ENCODE measurements at places on chromosomes 2 and 18.

DNA sequence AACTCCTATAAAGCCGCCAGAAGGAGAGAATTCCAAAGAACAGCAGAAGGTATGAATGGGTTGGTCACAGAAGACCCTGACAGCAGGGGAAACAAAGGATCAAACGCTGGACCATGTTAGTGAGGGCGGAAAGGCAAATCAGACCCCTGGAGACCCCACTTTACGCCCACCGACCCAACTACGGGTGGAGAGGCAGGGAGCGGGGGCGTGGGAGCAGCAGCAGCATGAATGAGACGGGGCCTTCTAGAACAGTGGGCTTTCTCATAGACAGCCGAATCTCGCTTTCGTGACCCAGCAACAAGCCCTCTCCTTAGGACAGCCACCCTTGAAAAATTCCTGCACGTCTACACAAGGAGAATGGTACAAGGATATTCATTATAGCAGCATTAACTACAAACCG, 191.0 kb downstream of the HDAC4 start:
- no peak for DNase-seq

DNA sequence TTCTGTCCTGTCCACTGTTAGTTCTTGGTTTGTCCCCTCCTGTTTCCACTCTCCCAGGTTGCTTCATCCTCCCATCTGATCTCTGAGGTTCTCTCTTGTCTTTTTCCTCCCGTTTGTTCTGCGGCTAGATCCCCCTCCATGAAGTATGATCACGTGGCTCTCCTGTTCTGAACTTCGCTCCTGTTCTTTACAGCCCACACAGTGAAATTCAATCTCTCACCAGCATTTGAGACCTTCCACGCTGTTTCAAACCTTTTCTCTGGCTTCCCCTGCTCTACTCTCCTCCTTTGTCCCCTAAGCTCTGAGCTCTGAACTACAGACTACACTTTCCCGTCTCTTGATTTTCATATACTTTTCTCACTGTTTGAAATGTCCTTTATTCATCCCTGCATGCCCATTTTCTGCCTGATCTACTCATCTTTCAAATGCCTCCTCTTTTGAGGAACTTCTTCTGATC, 83.5 kb downstream of the OSBPL6 start:
- DNase-seq, result no peak

DNA sequence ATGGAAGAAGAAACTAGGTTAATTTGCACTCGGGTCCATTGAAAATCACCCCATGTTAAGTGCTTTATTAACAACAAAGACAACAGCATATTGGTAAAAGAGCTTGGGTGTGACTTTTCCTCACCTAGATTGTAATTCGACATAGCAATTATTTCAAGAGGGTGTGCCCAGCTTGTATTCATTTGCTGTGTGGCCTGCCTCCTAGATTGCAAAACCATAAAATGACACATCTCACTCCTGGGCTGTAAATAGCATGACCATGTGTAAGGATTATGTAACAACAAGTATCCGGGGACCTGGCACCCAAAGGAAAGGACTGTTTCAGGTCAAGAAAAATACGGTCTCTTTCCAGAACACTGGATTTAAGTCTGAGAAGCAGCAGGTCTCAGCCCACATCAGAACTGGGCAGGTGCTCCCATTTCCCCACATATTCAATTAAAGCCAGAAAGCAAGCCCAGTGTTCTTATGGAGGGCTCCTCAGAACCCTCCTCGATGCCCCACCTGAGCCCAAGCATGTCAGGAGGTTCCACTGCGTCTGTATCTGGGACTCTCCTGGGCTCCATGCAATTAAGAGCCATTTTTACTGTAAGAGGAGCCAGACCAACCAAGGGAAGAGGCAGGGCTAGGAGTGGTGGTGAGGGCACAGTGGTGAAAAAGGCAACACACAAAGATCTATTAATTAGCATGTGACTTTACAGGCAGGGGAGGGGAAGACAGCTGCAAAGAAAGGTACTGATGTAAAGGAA, 39.2 kb downstream of the MREG start:
- DNase-seq, result no peak

DNA sequence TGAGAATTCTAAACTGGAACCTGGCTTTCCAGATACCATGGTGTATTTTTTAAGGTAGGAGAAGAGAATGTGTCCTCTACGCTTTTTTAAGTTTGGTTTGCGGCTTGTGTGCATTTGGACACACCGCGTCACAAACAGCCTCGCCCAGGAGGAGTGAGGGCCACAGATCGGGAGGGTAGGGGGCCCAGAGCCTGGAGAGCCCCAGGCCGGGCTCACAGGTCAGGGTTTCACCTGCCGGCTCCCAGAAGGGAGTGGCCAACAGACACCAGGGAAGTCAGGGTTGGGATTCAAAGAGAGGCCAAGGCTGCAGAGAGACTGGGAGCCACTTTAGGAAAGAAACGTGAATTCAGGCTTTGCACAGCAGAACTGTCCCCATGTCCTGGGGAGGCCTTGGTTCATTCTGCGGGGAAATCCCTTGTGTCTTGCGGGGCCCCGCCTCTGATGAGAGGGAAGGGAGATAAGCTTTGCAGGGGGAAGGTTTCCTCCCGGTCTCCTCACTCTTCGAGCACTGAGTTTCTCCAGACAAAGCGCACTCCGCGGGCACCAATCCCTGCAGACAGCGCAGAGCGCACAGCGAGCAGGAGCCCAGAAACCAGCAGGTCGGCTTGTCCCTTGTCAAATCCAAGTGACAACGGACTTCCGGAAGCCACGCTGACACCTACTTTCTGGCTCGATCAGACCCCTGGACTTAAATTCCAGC, 2.0 kb upstream of the TUBB6 start:
- DNase-seq, result no peak

DNA sequence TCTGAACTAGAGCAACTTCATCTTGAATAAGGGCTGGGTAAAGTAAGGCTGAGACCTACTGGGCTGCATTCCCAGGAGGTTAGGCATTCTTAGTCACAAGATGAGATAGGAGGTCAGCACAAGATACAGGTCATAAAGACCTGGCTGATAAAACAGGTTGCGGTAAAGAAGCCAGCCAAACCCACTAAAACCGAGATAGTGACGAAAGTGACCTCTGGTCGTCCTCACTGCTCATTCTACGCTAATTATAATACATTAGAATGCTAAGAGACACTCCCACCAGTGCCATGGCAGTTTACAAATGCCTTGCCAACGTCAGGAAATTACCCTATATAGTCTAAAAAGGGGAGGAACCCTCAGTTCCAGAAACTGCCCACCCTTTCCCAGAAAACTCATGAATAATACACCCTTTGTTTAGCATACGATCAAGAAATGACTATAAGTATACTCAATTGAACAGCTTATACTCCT, 109.1 kb downstream of the FIGN start:
- DNase-seq, result no peak

GRCh38 chr2:51981783-51982182, 949.9 kb upstream of the NRXN1 start:
- no peak for DNase-seq

DNA sequence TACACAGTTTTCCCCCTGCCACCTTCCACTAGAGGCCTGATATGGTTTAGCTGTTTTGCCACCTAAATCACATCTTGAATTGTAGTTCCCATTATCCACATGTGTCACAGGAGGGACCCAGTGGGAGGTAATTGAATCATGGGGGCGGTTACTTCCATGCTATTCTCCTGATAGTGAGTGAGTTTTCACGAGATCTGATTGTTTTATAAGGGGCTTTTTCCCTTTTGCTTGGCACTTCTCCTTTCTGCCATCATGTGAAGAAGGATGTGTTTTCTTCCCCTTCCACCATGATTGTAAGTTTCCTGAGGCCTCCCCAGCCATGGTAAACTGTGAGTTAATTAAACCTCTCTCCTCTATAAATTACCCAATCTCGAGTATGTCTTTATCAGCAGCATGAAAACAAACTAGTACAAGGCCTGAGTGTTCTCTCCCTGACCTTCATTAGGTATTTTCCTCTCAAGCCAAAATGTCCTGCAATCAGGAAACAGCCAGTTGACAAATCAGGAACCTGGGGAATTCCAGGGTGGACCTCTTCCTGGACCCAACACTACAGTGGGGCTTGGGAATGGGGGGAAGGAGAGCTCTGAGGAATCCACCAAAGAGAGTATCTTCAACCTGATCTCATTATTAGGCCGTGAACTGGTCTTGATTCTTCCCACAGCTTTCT, 129.9 kb downstream of the TXNL1 start:
- no peak for DNase-seq

DNA sequence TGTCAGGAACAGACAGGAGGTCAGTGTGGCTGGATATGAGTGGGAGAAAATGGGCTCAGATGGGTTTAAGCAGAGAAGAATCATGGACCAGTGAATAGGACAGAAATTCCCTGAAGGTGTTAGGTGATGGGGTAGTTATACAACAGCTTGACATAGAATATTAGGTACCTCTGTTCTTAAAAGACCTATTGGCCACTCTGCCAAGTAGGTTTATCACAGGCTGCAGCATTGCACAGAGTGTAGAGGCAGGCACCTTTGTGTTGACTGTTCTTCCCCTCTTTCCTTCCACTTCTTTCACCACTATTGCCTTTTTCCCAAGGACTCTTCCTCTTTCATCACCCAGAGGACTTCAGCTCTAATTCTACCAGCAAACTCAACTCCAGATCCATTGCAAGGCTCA, 274.4 kb downstream of the CDCA7 start:
- DNase-seq, result no peak
